RPMI7951 (cell line): ENCODE measurements at places on chromosomes 6 and 20.

DNA sequence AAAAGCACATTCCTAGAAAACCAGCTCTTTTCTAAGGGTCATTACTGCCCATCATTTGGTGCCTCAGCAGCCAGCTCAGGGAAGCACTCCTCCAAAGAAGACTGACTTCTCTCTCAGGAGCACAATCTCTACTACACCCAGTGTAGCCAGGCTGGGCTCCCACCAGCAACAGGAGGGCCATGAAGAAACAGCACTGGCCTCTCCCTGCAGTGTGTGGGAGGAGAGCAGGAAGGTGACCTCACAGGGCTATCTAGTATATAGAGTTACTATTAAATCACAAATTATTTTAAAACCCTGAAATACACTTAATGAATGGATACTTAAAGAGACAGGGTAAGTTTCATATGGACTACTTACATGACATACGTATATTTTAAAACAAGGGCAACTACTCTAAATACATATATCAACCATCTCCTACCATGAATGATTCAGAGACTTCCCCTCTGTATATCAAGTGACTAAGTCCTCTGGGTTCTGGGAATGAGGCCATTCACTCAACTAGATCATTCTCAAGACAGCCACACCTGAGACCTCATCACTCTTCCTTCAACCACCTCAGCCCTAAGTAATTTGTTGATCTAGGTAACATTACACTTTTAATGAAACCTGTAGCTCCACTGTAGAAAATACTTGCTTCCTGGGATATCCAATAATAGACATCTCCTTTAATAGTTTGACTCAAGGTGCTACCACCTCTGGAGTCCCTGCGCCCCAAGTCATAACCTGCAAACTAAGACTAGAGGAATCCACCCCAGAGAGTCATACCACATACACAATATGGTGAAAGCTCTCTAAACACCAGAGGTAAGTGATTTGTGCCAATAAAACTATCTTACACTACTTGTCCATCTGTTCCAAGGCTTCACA, 25.2 kb downstream of the TBX18 start:
- no peak for DNase-seq

- peak; percentile 83 for DNase-seq
These were observed 32.3 kb upstream of the SCUBE3 start for GRCh38 chr6:35181308-35181932.

DNA sequence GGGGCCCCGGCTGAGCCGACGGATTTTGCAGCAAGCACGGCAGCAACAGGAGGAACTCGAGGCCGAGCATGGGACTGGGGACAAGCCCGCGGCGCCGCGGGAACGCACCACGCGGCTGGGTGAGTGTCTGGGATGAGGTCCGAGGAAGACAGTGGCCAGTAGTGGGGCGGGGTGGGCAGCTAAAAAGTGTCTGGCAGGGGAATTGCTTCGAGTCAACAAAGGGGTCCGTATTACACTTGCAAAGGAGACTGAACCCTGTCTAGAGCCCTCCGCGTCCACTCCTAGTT, 356 bp downstream of the BYSL start:
- no peak for DNase-seq

- DNase-seq, result no peak
These were observed 315.1 kb downstream of the TFAP2C start for GRCh38 chr20:56943946-56944945.

GRCh38 chr6:37648465-37649330, 49.0 kb downstream of the MDGA1 start:
- no peak for DNase-seq

- no peak for DNase-seq
These were observed 43.8 kb downstream of the REV3L start for GRCh38 chr6:111439171-111439570.

GRCh38 chr6:152642578-152643375, 5.6 kb upstream of the SYNE1 start:
- DNase-seq, result peak; percentile 78

- DNase-seq, result no peak
These were observed 26.0 kb upstream of the PPP1R16B start for GRCh38 chr20:38779247-38780097.
